Stimulated activated CD4-positive, alpha-beta T cell treated with anti-CD3 and anti-CD28 coated beads, Interleukin-4, amount 100 ng/mL, for 1 hour (primary cell): ENCODE measurements at places on chromosomes 13 and 19.

GRCh38 chr13:94632226-94632980 is 30.7 kb downstream of the GPR180 start:
- DNase-seq = no peak

GRCh38 chr19:21751384-21751783 is 16.0 kb downstream of the ZNF100 start:
- DNase-seq = no peak

DNA sequence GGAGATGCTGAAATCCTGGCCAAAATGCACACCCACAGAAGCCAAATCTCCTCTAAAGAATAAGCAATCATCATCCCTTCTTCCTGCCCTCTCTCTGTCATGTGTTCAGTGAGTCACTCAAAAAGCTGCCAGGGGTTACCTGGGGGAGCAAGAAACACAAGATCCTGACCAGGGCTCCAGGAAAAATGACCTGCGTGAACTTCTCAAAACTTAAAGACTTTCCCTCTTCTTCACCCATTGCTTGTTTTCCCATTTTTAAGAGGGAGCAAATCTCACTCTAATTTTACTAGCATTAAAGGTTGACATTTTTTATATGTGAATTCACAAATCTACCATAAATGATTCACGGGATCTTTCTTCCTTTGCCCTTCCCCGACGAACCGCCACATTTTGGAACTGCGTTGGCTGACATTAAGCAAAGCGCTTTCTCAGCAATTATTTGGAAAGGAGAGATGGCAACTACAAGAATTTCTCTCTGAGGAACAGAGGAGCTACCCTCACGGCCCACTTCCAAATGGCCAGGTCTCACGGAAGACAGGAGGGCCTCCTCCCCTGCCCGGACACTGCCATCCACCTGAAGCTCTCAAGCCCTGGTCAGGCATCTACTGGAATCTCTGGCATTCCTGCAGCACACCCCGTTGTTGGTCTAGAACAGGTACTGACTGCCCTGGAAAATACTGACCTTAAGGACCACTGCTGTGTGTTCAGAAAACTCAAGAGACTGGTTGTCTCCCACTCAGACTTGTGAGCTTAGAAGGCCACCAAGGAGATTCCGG is 14.2 kb downstream of the TSHZ3 start:
- DNase-seq = no peak

DNA sequence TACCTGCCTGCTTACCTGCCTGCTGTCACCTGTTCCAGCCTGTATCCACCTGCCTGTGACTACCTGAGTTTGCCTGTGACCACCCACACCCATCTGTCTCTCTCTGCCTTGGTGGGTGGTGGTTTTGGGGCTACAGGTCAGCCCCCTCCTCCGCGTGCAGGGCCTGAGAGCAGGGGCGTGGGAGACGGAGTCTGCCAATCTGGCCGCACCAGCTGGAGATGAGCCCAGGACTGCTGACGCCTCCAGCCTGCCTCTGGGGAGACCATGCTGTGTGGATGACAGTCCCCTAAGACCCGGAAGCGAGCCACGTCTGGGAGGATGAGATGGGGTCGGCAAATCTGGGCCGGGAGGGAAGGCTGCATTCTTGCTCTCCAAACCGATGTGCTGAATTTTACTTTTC is 15.9 kb upstream of the KCTD15 start:
- no peak for DNase-seq

DNA sequence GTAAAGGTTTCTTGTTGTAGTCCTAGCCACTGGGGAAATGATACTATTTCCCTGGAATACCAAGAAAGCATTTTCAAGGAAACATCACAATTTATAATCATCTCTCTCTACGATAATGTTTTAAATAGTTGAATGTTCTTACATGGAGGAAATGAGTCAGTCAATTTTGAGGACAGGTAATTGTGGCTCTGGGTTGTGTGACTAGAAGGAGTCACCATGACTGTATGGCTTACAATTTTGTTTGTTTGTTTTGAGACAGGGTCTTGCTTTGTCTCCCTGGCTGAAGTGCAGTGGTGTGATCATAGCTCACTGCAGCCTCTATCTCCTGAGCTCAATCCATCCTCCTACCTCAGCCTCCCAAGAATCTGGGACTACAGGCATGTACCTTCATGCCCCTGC is 47.4 kb downstream of the COG3 start:
- no peak for DNase-seq

- no peak for DNase-seq
These were observed 374.0 kb downstream of the IRS2 start for GRCh38 chr13:109412283-109412901.

GRCh38 chr19:12646551-12646950 is 20.0 kb downstream of the MAN2B1 start:
- no peak for DNase-seq

- DNase-seq = no peak
These were observed 112.6 kb downstream of the KCTD12 start for GRCh38 chr13:76773448-76774094.
